ENCODE measurements at places on chromosomes 2 and 18. TPM values are rescaled to one million over a fixed set of nuclear protein-coding genes. Genes with fewer than 3 reads are reported as not detected.

Gene RESP18
- not detected for polyA plus RNA-seq

Gene PJVK
- 3.8 TPM for polyA plus RNA-seq

Gene SRD5A2
- not detected for polyA plus RNA-seq

DNA sequence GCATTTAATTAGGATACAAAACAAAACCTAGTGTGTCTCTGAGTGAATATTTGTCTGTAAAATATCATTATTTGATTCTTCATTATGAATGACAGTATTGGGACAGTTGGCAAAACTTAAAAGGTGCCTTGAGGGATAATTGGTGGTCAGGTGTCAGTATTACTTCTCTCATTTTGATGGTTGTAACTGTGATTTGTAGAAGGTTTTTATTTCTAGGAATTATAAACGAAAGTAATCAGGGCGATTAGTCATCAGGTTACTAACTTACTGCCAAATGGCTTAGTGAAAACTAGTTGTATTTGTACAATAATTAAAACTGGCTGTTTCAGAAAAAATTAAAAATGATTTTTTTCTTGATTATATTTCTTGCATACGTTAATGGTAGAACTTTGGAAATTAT is 117.6 kb downstream of the BIRC6 start:
- no peak overlapping the region for H3K27ac ChIP-seq
- no peaks in the 10 kb centered on the region for H3K4me1 ChIP-seq

- H3K36me3 ChIP-seq = no peaks in the 10 kb centered on the region
- no peak for DNase-seq
- H3K4me1 ChIP-seq = no peaks in the 10 kb centered on the region
- H3K27ac ChIP-seq = no peak overlapping the region
Measured at GRCh38 chr2:54099829-54100585, 15.4 kb upstream of the ACYP2 start.

- no peaks in the 10 kb centered on the region for H3K27me3 ChIP-seq
- no peak for DNase-seq
Measured at GRCh38 chr2:188466761-188467160, 175.1 kb downstream of the GULP1 start.

DNA sequence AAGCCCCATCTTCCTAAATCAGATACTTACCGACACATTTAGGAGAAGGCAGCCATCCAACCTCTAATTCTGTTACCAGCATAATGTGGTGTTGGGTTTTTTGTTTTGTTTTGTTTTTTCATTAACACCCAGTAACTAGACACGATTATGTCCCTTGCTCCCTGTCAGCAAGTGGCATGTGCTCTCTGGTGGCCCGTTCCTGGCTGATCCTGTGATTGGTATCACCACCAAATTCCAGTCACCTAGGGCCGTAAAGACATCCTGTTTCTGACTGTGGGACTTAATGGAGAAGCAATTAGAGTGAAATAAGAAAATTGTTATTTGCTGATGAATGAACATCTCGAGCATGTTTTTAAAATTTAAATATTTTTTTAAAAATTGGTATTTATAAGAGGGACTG is 5.9 kb upstream of the DLX1 start:
- H3K27me3 ChIP-seq = peaks cover 36% of the 10 kb centered on the region
- no peaks in the 10 kb centered on the region for H3K36me3 ChIP-seq
- DNase-seq = no peak
- no peak overlapping the region for H3K27ac ChIP-seq

GRCh38 chr18:43350176-43350575 is 72.9 kb upstream of the SYT4 start:
- no peaks in the 10 kb centered on the region for H3K4me1 ChIP-seq
- H3K27ac ChIP-seq = no peak overlapping the region
- no peak overlapping the region for H3K4me3 ChIP-seq
- H3K36me3 ChIP-seq = no peaks in the 10 kb centered on the region

Gene ZNF521
- 0.80 TPM for polyA plus RNA-seq
